ENCODE measurements at places on chromosomes 1 and 21.

DNA sequence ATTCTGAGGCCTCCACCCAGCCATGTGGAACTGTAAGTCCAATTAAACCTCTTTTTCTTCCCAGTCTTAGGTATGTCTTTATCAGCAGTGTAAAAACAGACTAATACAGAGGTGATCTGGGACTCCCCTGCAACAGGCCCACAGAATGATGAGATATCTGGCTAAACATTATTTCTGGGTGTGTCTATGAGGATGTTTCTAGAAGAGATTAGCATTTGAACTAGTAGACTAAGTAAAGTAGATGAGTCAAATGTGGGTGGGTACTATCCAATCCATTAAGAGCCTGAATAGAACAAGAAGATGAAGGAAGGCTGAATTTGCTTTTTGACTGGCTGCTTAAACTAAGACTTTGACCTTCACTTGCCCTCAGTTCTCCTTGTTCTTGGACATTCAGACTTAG is 396.5 kb upstream of the LRRC7 start:
- DNase-seq = no peak

- DNase-seq = no peak
Observed at GRCh38 chr1:112686417-112686816, 12.0 kb downstream of the MOV10 start.

DNA sequence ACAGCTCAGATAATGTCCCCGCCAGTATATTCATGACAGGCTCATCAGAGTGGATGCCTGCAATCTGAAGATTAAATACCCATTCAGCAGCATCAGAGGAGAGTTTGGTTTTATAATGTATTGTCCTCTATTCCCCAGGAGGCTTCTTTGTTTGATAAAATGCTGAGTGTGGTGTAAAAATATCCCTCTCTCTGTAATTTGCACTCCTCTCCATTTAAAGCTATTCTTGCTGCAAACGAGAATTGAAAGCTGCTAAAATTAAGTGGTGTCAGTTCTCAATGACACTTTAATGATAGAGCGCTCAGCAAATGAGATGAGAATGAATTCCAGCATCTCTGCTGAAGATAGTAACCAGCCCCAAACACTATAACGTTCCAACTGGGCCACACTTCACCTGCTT is 205.7 kb upstream of the RRP15 start:
- DNase-seq = no peak

DNA sequence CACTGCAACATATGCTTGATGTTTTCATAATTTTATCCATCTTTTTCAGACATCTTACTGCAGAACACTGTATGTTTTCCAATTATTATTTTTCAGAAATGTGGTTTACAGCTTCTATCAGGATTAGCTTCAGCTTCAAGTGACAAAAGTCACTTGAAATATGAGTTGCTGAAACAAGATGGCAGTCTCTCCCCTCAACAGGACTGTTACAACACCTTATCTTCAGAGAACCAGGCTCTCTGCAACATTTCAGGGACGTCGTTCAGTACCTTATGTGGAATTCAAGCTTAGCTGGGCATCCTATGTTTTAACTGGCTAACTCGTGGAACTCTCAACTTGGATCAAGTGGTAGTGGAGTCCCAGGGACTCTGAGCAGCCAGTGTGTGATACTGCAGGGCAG is 2.0 kb upstream of the UBE2G2 start:
- no peak for DNase-seq

DNA sequence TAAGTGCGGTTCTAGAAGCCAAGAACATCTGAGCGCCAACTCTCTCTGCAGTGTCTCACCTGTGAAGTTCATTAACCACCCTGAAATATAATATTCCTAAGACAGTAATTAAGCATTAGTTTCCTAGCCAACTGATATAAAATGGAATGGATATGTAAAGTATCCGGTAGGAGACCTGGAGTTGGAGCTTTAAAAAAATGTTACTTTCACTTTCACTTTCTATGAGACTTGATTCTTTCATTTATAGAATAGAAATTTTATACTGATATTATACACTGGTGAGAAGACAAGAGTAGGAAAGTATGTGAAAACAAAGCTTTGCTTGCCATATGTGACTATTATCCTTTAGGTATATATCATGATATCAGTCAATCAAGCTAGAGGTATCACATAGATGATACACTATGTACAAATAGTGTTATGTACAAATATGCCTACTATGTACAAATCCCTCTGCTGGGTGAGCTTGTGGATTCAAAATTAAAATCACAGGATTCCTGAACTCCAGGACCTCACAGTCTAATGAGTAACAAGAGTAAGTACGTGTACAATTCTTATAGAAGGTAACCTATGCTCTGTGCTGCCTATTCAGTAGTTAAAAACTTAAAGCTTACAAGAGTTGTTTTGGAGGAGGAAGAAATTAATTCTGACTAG is 934.2 kb downstream of the TTLL7 start:
- DNase-seq = no peak

GRCh38 chr1:229624521-229625070 is 1.3 kb downstream of the TAF5L start:
- DNase-seq = no peak

- DNase-seq = no peak
Observed at GRCh38 chr1:57079454-57080157, 113.8 kb upstream of the C8B start.

GRCh38 chr1:155272466-155273342 is 600 bp downstream of the CLK2 start:
- no peak for DNase-seq
